Left renal cortex interstitium (tissue), 4 donors: ENCODE measurements at places on chromosomes 13 and 19. TPM values are rescaled to one million over a fixed set of nuclear protein-coding genes. Genes with fewer than 3 reads are reported as not detected.

The BEST2 gene
- not detected for polyA plus RNA-seq

The C19orf33 gene
- polyA plus RNA-seq, result 13.1 TPM

The APOC4 gene
- polyA plus RNA-seq, result not detected

- DNase-seq, result no peak
These were observed 9.3 kb upstream of the RANBP3 start for GRCh38 chr19:5987077-5987818.

DNA sequence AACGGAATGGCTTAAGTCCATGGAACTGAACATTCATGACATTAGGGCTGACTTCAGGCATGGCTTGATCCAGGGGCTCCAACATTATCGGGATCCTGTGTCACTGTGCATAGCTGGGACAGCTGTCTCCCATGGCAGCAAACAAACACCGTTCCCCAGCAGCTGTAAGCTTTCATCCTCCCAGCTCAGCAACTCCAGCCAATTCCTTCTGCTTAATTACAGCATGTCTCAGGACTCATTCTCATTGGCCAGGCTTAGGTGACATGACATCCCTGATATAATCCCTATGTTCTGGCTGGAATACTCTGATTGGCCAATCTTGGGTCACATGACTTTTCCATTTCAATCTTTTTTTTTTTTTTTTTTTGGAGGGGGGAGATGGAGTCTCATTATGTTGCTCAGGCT lies 10.9 kb upstream of the TLE5 start:
- DNase-seq, result no peak

GRCh38 chr13:111402441-111402840 lies 82.0 kb downstream of the TEX29 start:
- DNase-seq, result no peak

GRCh38 chr13:60164234-60164889 lies 634 bp upstream of the DIAPH3 start:
- no peak for DNase-seq

- DNase-seq, result no peak
These were observed 36.5 kb downstream of the KL start for GRCh38 chr13:33052506-33053280.

- DNase-seq, result no peak
These were observed 993.9 kb downstream of the EFNB2 start for GRCh38 chr13:105541565-105541964.

DNA sequence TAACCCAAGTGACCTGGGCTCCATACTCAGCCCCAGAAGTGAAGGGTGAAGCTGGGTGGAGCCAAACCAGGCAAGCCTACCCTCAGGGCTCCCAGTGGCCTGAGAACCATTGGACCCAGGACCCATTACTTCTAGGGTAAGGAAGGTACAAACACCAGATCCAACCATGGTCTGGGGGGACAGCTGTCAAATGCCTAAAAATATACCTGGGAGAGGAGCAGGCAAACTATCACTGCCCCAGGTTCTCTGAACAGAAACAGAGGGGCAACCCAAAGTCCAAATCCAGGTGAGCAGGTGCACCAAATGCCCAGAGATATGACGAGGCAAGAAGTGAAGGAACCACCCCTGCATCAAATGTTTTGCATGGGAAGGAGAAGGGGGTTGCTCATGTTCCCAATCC lies 6.1 kb upstream of the CEACAM7 start:
- DNase-seq, result no peak
